NCI-H1092 treated with DMSO at 0.1 percent for 48 hours (cell line): ENCODE measurements at places on chromosomes 7 and 10.

- DNase-seq = no peak
Observed at GRCh38 chr10:11095374-11095801, 77.7 kb downstream of the CELF2 start.

- DNase-seq = no peak
Observed at GRCh38 chr7:54780490-54780889, 21.5 kb upstream of the SEC61G start.

GRCh38 chr7:106561151-106561550 is 99.8 kb downstream of the CCDC71L start:
- no peak for DNase-seq

GRCh38 chr7:112053737-112054069 is 152.5 kb downstream of the DOCK4 start:
- DNase-seq = no peak

DNA sequence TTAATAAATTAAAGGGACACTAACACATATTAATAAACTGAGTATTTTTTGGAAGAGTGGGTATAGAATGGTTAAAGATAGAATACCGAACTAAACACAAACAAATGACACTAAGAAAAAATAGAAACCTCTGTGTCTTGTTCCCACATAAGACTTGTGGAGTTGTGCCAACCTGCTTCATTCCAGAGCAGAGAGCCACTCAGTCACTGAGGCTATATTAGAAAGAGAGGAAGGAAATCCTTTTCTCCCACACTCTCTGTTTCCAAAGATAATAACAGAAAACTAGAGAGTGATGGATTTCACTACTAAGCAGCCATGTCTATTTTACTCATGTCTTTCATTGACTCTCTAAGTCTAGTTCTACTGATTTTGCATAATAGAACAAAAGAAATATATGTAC is 26.0 kb downstream of the CTNNA3 start:
- no peak for DNase-seq

DNA sequence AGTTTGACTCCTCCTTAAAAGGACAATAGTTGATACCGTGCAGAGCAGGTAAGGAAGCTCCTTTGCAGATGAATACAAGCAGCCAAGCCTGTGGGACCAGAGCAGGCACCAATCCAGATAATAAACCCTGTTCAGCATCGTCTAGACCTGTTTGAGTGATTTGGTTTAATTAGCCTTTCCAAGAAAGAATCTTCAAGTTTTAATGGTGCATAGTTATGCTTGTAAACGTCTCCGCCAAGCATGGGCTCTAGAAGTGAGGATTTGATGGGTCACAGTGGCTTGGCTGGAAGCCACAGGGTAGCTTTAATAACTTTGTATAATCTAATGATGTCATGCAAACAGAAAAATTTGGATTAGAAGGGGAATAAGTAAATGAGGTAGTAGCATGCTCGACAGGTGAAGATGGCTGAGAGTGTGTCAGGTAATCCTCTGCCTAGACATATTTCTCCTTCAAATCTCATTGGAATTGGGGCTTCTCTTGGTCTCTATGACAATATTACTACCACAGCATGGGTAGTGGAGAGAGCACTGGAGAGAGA is 188.4 kb downstream of the DYNC1I1 start:
- DNase-seq = no peak

- DNase-seq = no peak
Observed at GRCh38 chr10:111086574-111086973, 9.7 kb downstream of the ADRA2A start.

DNA sequence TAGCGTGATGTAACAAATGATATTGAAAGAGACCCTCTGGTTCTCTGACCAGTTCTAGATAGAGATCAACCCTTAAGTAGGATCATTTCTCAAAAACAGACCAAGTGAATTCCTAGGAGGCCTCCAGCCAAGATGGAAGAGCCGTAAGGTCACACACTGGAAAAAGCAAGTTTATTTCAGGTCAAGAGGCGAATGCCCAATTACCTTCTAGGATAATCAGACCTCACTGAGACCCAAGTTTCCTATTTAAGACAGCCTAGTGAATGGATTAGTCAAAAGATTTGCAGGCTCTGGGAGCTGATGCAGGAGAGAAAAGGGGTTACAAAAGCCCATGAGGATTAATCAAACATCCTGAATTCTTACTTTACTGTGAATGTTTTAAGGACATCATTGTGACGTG is 486.1 kb upstream of the NRP1 start:
- no peak for DNase-seq

GRCh38 chr10:129967579-129968019 is 3.5 kb upstream of the EBF3 start:
- DNase-seq = no peak

DNA sequence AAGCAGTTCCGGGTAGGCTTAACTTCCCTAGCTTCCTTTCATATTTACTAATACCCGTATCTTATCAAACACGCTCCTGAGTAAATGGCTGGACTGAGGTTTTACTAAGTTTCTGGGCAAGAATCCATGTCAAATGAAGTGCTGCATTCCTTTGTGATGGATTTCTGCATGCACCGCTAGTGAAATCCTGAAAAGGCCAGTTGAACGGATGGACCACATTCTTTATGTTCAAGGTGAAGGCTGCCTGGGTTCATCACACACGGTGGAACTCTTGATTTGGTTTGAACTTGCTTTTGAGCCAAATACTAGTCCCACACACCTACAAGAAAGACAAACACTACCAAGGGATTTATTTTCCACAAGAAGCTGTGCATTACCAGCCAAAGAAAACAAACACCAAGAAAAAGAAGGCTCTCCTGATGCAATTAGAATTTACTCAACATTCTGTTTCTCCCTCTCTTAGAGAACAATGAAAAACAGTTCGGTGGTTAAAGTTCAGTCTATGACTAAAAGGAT is 255.0 kb upstream of the SEMA3C start:
- no peak for DNase-seq

GRCh38 chr7:108030516-108030915 is 27.6 kb upstream of the LAMB1 start:
- no peak for DNase-seq

DNA sequence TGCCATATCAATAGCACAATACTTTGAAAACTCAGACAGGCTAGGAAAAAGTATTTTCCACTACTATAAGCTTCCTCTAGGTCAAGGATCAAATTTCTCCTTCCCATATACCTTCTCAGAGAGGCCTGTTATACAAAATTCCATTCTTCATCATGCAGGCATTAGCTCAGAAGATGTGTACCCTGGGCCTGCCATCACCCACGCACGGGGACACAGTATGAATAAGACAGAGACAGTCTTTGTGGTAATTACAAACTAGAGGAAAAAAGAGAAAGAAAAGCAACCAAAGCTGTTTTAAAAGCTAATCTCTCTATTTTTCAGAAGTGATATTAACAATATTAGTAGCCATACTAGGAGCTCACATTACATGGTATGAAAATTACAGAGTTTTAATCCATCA is 236.8 kb upstream of the AOAH start:
- DNase-seq = no peak

- DNase-seq = peak; percentile 30
Observed at GRCh38 chr7:39539816-39540215, 26.4 kb upstream of the YAE1 start.

GRCh38 chr10:45040921-45041542 is 40.3 kb downstream of the ZNF22 start:
- DNase-seq = no peak

DNA sequence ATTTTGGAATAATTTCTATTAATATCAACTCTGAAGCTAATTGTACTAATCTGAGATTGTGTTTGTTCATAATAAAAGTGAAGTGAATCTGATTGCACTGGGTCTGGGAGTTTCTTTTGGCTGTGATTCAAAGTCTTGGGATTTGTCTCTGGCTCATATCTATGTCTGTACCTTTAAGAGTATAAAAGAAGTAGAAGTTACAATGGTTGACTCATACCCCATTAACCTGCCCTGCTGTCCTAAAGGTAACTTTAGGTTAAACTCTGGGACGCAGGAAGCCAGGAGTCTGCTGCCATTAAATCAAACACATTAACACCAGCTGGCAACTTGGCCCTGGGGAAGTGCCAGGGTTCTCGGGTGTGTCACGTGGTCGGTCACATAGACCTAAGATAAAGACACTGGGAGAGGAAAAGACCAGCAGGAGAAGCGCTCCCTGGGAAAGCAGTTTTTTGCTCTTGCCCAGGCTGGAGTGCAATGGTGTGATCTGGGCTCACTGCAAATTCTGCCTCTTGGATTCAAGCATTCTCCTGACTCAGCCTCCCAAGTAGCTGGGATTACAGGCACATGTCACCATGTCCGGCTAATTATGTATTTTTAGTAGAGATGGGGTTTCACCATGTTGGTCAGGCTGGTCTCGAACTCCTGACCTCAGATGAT is 17.8 kb downstream of the SCD start:
- DNase-seq = peak; percentile 30

- no peak for DNase-seq
Observed at GRCh38 chr10:74425456-74426001, 274.5 kb downstream of the ADK start.

- DNase-seq = no peak
Observed at GRCh38 chr10:78944723-78945312, 123.9 kb upstream of the ZMIZ1 start.

- no peak for DNase-seq
Observed at GRCh38 chr10:6680735-6681134, 100.7 kb upstream of the PRKCQ start.

GRCh38 chr10:15224948-15225347 is 56.5 kb upstream of the NMT2 start:
- no peak for DNase-seq

DNA sequence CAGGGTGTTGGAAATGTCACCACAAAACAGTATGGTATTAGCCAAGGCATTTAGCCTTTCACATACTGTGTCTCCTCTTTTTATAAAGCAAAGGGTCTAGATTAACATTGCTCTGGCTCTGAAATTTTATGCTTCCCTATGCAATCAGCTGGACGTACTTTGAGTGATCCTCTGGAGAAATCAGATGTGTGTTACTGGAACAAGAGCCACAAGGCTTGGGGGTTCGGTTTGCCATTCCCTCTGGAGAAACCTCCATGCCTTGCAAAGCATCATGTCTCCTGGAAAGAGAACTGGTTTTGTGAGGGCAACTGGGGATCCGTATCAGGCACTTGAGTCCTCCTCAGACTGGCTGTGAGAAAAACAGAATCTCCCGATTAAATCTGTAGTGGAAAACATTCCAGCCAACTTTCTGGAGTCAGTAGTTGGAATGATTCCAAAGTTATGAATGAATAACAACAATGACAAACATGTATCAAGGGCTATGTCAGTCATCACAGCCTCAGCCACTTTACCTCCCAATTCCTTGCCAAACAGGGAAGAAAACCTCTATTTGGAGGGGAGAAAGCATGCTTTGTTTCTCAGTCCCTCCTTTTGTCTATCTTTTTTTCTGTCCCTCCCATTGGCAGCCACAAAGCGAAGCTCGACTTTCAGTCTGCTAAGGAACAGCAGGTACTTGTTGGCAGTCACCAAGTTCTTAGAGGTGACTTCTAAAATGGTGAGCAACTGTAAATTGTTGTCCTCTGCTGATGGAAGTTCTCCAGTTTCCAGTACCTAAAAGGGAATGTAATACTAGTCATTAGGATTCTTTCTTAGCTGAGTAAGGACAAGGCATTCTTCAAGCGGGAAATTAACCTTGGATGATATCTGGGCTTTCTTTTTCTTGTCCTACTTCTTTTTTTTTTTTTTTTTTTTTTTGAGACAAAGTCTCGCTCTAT is 864.8 kb upstream of the AUTS2 start:
- no peak for DNase-seq

DNA sequence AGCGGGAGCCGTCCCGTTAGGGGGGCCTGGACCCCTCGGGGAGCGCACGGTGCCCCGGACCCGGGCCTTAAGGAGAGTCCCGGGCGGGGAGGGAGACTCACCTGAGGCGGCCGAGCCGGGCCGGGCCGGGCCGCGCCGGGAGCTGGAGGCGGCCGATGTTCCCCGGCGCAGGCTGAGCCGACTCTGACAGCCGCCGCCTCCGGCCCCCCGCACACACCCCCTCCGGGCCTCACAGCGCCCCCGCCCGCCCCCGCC is at the start of gene ACHE:
Gene ACHE (minus strand): TSS at position 188 of the 255 bp plus-strand sequence. CDS start 1,656 bp downstream, outside the sequence.
- no peak for DNase-seq

DNA sequence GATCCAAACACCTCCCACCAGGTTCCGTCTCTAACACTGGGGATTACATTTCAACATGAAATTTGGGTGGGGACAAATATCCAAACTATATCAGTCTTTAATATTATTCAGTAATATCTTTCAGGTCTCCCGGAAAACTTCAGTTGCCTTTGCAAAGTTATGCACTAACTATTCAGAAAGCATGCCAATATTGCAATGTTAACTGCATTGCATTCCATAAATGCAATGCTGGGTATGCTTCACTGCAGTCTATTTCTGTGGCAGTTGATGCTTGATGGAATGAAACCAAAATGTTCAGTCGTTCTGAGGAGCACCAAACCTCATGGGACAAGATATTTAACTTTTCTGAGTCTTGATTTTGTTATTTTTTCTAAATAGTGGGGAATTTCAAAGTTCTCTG is 147.5 kb downstream of the SLC16A9 start:
- DNase-seq = no peak

- no peak for DNase-seq
Observed at GRCh38 chr7:131604841-131605279, 48.4 kb upstream of the PODXL start.

DNA sequence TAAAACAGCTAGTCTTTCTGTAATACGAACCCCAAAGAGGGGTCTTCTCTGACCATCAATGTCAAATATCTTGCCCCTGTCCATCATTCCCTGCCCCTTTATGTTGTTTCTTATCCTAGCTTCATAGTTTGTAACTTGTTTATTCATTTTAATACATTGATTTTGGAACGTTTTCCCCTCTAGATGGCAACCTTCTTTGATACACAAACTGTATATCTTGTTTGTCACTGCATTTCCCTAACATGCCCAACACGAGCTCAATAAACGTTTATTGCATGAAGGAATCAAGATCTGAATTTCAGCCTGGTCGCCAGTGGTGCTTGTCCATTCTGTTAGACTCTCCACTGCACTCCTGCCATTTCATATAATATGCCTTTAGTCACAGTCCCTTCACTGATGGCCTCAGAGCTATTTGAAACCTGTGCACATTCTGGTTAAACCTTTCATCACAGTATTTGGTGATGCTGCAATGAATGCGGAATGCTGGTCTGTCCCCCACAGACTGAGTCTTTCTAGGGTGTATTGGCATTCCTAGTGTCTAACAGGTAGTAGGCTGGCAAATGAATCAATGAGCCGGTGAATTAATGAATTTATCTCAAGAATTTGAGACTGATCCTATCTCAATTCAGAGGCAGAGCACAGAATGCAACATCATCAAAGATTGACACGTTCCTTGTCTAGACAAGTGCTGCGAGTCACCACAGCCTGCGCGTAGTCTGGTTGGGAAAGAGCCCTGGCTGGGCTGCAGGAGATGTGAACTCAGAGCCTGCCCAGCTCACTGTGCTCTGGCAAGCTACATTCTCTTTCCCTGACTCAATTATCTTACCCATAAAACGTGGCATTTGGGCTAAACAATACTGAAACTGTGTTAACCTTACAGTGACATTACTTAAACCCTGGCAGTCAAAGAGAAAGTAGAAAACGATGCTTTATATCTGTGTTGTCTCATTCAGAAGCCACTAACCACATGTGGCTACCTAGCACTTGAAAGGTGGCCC is 55.2 kb upstream of the FRMD4A start:
- DNase-seq = no peak

GRCh38 chr7:84612981-84613681 is 418.5 kb upstream of the SEMA3A start:
- no peak for DNase-seq

- DNase-seq = peak; percentile 61
Observed at GRCh38 chr10:96339956-96340904, 18.6 kb downstream of the OPALIN start.
